ENCODE measurements at places on chromosomes 2 and 18.

DNA sequence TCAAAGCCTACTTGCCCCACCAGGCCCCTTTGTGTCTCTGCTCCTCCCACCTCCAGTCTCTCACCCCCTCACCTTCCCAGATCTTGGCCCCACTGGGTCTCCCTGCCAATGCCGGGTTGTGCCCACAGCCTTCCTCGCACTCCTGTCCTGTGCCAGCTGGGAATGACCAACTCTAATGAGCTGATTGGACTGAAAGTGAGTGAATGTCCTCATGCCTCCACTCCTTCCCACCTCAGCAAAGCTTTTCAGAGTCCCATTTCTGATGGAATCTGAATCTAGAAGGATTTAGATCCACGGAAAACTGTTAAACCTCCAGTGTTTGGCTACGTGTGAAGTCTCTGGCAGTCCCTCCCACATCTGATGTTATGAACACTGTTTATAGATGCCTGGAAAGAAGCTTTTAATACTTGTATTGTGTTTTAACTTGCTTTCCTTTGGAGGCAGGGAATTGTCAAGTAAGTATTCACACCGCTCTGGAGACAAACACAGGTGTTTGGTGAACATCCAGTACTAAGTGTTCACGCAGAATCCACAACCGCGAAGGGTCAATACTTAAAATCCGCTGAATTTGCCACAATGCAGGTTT lies 103.9 kb downstream of the RTN4 start:
- no peak for DNase-seq

GRCh38 chr2:180048251-180048650 lies 41.2 kb upstream of the CWC22 start:
- DNase-seq, result no peak

GRCh38 chr18:22175346-22175745 lies 6.0 kb downstream of the GATA6 start:
- DNase-seq, result no peak

GRCh38 chr18:59303656-59304195 lies 14.7 kb downstream of the CPLX4 start:
- DNase-seq, result no peak

DNA sequence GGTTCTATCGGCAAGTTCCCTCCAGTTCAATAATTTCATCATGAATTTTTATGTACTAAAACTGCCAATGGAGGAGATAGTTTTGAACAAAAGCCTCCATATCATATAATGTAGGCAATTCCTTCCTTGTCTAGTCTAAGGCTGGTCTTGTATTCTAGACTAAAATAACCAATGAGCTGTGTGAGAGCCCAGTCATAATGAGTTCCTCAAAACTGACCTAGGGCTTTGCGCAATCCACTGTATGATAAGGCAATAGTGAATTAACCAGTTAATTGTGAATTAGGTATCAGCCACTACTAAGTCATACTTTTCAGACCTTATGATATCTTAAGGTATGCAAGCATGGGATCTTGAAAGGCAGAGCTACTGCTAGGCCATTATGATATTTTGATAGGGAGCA lies 7.6 kb upstream of the UXS1 start:
- no peak for DNase-seq

- no peak for DNase-seq
Observed at GRCh38 chr2:142270990-142271389, 140.2 kb upstream of the LRP1B start.
